Retinal pigment epithelial cell (primary cell): ENCODE measurements at places on chromosomes 3 and 15.

DNA sequence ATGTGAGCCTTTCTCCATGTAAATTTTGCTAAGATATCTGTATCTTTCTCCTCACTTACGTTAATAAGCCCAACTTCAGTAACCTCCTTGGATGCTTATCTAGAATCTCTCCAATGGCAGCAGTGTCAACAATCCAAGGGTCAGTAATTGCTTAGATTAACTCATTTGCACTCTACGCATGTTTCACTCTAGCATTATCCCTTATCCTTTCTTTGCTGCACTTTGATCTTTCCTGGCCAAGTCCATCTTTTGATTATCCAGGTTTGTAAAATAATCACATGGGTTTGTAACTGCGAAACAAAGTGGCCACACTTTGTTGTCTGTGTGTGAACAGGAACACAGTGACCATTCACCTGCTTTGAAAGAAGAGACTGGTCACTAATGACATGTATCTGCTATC, 577.6 kb downstream of the RSL24D1 start:
- DNase-seq, result no peak

GRCh38 chr3:140056047-140056446, 121.1 kb downstream of the CLSTN2 start:
- no peak for DNase-seq

DNA sequence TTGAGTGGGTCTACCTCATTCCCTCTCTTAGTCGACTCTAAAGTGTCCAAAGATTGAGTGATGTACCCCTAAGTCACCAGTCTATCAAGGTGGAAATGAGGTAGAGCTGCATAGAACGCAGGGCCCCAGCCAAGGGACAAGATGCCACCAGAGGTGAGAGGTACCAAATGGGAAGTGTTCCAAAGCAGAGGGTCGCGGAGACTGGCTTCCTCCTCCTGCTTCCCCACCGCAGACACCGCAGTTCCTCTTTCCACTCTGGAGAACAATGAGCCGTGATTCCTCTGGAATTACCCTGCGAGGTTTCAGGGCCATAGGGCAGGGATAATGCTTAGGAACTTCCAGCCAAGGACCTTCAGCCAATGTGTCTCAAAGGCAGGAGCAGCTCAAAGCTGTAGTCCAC, 55.8 kb downstream of the DAPK2 start:
- no peak for DNase-seq

DNA sequence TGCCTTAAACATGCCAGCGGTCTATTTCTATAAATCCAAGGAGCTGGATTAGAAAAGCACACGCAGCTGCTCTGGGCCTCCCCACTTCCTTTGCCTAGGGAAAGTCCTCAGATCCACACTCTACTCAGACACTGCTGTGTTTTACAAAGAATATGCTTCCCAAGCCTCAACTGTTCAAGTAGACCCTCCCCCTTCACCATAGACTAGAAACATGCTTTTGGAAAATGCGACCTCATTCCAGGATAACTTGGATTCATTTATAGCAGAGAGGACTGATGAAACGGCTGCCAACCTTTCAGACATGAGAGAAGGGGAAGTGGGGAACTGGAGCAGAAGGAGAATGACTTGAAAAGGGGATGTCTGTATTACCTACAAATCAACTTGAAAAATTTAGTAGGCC, 64.0 kb downstream of the P3H2 start:
- DNase-seq, result no peak

GRCh38 chr15:62844564-62845240, 197.8 kb upstream of the TPM1 start:
- no peak for DNase-seq

DNA sequence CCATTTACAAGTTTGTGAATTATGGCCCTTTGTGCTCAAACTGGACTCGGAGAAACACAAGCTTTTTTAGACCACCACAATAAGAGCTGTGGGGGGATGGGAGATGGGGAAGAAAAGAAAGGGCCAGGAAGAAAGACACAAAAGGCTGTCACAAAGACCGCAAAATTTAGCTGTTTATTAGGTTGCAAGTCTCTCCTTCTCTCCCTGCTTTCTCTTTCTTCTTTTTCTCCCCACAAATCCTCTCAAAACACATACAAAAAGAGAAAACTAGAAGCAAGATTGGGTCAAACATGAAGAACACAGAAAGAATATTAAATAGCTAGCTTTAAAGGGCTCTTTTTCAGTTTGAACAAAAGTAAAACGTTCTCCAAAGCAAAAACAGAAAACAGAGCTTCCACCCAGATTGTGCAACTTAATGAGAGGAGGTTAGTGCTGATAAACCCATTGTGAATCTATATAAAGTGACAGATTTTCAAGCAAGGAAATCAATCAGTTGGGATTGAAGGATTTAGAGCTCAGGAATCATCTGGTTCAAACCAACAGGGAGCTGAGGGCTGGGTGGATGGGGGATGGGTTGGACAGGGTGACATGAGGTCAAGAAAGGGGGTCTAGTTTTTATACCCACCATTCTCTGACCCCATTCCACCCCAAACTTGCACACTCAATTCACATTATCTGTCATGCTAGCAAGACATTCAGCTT, 87.3 kb downstream of the DHX30 start:
- no peak for DNase-seq

DNA sequence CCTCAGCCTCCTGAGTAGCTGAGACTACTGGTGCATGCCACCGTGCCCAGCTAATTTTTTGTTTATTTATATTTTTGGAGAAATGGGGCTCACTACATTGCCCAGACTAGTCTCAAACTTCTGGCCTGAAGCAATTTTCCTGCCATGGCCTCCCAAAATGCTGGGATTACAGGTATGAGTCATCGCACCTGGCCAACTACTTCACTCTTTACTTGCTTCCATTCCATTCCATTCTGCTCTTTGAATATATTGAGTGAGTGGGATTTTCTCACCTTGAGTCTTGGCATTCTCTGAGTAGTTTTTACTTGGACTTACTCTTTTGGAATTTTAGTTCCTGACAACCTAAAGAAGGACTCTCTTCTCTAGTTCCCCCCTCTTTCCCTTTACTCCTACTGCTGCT, 93.8 kb upstream of the UNC13C start:
- no peak for DNase-seq

GRCh38 chr15:20352241-20353200, 189.1 kb downstream of the GOLGA6L6 start:
- DNase-seq, result no peak

DNA sequence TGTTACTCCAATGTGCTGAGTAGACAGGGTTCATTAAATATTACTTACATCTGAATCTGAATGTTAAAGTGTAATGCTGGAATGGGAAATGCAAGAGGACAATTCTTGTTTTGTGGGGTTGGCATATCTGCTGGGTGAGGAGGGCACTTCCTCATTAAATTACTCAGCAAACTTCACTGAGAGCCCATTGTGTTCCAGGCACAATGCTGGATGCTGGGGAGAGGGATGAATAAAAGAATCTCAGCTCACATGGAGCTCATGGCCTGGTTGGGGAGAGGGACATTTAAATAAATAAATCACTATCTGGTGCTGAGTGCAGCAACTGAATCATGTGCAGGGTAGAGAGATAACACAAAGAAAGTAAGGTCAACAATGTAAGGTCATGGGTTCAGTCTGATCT, 199.2 kb upstream of the CFAP20DC start:
- DNase-seq, result no peak

- DNase-seq, result no peak
Measured at GRCh38 chr3:127886956-127887231, 28.1 kb upstream of the KBTBD12 start.

DNA sequence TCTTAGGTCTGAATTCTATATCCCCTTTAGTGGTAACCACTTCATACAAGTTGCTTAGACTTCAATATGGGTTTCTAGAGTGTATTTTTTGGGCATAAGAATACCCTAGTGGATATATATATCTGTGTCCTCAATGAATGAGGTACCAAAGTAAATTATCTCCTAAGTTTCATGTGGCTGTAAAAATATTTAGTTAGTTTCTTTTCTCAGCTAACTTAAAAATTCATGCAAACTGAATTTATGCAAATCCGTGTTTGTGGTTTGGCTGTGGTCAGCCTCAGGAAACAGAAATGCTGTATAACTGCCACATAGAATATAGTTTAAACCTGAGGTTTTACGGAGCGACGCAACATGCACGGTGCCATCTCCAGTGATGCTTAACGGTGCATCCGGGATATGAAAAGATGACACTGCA, 80.3 kb downstream of the PEX5L start:
- no peak for DNase-seq

DNA sequence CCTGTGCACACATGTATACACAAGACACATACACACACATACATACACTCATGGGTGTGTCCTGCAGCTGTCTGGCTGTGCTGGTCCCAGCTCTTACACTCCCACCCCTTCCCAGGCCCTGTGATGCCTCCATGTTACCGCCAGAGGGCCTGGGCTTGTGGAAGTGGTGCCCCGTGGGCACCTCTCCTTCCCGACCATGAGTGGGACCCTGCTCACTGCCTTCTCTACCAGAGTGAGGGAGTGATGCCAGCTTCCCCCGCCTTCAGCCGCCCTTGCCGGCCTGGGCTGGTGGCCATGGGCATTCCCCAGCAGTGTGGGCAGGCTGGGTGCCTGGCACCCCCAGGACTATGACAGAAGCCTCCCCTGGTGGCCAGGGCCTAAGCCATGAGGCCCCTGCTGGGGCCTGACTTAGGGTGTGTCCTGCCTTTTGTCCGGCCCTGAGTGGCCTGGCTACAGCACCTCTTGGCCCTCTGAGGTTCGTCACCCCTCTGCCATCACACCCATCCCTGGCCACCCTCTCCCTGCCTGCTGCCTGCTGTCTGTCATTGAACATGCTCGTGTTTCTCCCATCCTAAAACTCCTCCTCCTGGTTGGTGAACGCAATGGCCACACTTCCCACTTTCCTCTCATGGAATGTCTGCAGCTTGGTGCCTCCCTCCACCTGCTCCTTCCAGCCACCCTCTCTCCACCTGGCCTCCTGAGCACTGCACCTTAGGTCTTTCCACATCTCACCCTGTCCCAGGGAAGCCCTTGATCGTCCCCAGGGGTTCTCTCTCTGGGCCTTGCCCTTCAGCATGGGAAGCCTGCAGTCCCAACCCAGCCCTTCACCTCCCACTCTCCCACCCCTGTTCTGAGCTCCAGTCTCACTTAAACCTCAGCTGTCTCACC, 14.6 kb downstream of the HDAC11 start:
- DNase-seq, result no peak
